ENCODE measurements at places on chromosomes 2 and 18.

DNA sequence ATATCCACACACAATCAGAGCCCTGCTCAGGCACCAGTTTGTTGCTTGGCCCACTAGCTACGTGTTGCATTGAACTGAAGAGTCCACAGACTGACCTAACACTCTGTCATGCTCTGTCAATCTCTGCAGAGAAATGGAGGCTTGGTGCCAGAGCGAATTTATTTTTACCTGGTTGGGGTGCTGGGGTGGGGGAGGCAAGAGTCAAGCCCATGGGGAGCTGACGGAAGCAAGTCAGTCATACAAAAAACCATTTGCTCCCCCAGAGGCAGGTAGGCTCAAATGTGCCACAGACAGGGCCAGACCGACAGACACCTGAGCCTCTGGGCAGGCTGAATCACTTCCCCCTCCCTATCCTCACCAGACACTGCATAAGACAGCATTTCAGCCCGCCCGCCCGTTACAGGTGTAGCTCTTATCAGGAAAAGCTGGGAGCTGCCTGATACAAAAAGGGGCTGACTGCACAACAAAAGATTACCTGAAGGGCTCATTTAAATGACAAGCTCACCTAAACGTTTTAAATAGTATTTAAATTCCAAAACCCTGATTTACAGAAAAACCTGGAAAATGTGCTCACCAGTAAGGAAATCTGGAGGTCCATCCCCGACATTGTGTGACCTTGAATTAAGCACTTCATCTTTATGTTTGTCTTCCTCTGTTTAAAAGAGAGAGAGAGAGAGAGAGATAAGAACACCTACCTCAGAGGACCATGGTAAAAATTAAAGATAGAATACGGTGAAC is 2.1 kb upstream of the PCBP1 start:
- DNase-seq: peak; percentile 22

- DNase-seq: no peak
Measured at GRCh38 chr2:39266916-39267434, 23.2 kb upstream of the CDKL4 start.

DNA sequence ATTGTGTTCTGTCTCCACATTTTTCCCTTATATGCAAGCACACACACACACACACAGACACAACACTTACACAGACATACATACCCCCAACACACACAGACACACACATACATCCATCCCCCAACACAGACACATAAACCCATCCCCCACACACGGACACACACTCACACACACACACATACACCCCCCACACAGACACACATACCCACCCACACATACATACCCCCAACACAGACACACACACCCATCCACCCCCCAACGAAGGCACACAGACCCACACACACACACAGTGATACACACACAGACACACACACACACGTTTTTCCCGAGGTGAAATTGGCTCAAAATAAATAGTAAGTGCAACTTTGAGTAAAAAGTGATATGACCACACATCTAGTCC is 41.6 kb upstream of the CUL3 start:
- no peak for DNase-seq

DNA sequence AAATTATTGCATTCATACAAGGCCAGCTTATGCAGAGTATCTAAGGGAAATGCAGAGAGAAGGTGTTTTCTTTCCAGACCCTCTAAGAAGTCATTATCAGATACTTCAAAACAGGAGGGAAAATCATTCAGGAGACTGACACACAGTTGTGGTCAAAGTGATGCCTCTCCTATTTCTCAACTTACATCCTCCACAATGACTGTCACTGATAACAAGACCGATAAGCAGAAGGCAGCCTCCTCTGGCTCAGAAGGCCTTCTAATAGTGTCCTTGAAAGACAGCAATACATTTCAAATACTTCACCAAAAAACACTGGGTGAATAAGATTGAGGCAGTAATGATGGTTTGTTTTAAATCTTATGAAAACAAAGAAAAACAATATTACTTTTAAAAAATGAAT is 199.7 kb downstream of the PIEZO2 start:
- no peak for DNase-seq

DNA sequence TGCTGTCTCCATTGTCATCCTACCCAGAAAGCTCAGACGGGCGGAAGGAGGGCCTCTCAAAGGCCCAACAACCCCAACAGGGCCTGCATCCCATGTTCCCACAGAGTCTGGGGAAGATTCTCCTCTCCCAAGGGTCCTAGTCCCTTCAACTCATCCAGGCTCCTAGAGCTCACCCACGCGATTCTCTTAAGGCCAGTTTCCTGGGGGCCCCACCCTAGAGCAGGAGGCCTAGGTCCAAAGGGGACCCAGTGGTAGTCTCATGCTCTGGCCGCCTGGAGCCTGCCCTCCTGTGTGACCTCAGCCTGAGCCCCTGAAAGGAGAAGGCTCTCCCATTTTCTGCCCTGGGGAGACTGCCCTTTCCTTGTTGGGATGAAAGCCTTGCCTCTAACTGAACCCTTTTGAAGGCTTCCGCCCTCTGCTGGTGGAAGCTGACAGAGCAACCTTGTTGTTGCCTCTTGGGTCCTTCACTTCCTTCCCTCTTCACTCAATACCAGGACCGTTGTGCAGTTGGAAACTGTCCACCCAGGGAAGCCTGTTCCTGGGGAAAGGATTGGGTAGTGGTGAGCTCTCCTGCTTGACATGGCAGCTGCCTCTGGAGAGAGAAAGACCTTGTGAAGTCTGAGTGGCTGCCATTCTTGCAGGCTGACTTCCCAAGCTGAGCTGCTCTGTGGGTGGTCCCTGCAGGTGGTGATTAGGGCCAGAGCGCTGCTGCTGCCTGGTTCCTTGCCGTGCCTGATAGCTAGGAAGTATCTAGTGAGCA is 86.0 kb upstream of the ALPP start:
- no peak for DNase-seq

- DNase-seq: no peak
Measured at GRCh38 chr2:1047485-1047884, 96.8 kb downstream of the SNTG2 start.

DNA sequence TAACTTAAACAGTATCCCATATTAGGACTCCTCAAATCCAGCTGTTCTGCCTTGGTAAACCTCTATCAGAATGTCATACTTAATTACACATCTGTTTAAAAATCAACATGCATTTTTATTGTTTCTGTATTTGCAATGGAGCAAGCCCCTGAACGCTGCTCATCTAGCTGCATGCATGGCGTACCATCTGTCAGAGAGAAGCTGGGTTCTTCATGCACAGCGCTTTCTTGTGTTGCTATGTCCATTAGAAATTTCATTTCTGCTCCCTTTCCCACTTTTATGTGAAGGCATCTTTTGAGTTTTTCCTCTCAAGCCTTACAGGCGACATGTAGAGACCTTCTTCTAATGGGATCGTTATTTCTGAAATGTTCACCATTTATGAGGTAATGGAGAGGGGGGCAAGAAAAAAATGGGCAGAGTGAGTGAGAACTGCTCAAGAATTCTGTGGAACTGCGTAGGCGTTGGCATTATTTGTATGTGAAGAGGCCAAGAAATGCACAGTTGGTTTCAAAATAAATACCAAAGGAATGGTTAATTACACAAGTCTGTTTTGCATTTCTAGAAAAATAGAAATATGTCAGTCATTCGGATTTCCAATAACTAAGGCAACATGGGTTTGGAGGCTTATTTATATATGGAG is 31.6 kb downstream of the INSIG2 start:
- DNase-seq: no peak

GRCh38 chr2:46258937-46259776 is 38.0 kb upstream of the EPAS1 start:
- no peak for DNase-seq

DNA sequence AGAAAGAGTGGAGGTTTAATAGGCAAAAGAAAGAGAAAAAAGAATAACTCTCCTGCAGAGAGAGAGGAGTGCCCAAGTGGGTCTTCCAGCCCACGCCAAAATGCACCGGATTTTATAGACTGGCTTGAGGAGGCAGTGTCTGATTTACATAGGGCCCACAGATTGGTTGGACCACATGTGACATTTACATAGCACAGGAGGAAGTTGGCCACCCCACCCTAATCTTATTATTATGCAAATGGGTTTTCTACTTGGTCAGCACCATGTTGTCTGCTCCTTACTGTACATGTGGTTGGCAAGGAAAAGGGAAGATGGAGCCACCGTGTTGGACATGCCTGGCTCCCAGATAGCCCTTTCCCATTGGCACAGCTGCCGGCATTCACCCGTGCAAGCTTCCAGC is 56.8 kb downstream of the SP110 start:
- no peak for DNase-seq

DNA sequence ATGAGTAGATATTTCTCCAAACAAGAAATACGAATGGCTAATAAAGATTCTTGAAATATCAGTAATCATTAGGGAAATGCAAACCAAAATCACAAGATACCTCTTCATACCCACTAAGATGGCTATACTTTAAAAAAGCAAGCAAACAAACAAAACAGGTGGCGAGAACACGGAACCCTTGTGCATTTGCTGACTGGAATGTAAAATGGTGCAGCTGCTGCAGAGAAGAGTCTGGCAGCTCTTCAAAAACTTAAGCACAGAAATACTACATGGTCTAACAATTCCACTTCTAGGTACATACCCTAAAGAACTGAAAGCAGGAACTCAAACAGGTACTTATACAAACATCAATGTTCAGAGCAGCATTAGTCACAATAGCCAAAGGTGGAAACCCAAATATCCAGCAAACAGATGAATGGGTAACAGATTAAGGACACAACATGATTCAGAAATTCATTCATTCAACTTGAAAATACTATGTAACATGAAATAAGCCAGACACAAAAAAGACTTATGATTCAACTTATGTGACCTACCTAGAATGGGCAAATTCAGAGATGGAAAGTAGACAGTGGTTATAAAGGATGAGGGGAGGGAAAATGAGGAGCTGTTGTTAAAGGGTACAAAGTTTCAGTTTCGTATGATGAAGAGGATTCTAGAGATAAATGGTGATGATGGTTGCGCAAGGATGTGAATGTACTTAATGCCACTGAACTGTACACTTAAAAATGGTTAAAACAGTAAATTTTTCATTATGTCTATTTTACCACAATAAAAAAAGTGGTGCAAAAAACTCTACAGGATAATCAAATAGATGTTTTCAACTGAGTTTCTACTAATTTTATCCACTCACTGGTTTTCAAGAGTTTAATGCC is 26.9 kb upstream of the GPR75 start:
- no peak for DNase-seq

DNA sequence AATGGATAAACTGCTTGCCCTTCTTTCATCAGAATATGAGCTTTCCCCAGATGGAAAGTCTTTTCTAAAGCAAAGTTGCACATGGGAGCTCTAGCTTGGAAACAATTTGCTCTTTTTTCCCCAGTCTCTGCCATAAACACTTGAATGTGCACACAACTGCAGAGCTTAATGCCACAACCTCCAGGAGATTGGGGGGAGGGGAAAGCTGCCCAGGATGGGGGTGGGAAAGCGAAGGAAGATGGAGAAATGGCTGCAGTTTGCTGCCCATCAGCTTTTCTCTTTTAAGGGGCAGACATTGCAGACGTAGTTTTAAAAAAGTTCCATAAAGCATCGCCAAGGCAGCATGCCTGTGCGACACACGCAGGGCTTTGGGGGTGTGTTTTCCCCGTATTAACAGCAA is 1.5 kb downstream of the ACKR3 start:
- no peak for DNase-seq

DNA sequence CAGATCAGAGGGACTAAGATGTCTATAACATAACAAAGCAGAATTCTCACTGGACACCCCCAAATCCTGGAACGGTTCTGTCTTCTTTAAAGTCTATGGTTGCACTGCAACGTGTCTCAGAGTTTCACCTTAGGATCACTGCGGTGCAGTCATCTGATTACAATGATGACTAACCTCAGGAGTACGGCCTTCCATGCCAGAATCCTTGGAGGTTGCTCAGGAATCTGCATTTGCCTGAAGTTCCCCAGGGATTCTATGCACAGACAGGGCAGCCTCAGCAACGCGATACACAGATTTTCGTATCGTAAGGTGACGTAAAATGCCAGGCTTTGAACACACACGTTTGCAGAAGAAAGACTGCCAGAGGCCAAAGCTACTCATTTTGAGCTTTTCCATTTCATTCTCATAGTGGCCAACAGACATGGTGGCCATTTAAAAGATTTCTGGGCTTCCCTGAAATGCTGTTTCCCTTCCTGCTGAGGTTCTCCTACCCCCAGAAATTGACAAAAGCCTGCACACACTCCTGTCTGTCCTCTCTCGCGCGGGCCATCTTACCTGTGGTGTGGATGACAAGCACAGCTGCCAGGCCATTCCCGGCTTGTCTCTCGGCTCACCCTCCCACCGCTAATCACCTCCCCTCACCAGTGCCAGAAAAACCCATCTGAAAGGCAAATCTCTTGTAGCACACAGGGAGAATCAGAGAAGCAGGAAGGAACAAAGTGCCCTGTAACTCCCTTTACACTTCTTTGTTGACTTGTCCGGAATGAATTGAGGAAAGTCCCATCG is 148.8 kb downstream of the ACKR3 start:
- no peak for DNase-seq

DNA sequence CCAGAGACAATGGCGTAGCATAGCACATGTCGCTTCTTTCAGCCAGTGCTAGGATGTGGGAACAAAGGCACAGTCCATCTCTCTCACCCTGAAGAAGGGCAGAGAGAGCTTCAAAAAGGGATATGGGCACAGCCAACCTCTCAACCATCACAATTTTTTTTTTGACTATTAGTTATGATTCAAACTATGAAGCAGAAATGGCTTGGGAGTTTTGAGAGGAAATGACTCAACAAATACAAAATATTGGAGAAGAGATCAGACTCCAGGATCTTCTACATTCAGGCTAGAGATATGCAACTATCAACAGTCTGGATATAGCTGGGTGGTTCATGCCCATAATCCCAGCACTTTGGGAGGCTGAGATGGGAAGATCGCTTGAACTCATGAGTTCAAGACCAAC is 109.1 kb downstream of the MCFD2 start:
- no peak for DNase-seq
